ENCODE measurements at places on chromosomes 6 and 20.

DNA sequence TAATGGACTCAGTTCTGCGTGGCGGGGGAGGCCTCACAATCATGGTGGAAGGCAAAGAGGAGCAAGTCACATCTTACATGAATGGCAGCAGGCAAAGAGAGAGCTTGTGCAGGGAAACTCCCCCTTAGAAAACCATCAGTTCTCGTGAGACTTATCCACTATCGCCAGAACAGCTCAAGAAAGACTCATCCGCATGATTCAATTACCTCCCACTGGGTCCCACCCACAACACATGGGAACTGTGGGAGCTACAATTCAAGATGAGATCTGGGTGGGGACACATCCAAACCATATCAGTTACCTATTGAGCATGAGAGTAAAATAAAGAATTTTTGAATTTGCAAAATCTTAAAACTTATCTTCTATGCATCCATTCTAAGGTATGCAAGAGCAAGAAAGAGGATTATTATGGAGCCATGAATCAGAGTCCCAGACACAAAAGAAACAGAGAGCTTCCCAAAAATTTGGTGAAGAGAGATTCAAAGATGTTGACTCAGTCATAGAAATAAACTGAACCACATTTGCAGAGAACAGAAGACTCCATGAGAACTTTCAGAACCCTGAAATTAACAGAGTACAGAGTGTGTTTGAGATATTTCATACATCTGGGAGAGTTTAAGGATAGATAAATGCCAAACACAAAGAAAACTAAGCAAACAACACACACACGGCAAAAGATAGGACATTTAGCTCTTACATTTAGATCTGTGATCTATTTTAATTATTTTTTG, 17.1 kb upstream of the MOXD1 start:
- no peak for DNase-seq

DNA sequence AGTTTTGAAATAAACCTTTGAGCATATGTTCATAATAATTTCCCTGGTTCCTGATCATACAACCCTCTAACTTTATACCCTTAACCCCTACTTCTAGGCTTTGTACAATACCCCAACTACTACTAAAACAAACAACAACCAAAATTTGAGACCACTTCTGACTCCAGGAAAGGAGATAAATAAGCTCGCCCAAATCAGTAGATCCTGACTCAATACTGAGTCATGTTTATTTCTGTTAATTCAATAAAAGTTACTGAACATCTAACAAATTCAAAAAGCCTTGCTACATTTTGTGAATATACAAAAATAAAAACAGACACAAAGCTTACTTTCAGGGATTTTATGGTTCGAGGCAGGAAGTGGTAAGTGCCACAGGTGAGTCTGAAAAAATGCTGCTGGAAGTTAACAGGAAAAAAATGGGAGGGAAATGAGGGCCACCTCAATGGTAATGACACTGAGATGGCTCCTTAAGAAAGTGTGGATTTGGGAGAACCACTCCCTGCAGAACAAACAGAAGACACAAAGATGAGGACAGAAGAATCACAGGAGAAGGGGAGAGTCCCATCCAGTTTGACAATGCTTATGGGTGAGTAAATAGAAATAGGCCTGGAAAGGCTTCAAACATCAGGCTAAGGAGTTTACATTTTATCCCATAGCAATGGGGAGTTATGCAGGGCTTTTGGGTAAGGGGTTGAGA, 63.4 kb downstream of the DST start:
- no peak for DNase-seq

DNA sequence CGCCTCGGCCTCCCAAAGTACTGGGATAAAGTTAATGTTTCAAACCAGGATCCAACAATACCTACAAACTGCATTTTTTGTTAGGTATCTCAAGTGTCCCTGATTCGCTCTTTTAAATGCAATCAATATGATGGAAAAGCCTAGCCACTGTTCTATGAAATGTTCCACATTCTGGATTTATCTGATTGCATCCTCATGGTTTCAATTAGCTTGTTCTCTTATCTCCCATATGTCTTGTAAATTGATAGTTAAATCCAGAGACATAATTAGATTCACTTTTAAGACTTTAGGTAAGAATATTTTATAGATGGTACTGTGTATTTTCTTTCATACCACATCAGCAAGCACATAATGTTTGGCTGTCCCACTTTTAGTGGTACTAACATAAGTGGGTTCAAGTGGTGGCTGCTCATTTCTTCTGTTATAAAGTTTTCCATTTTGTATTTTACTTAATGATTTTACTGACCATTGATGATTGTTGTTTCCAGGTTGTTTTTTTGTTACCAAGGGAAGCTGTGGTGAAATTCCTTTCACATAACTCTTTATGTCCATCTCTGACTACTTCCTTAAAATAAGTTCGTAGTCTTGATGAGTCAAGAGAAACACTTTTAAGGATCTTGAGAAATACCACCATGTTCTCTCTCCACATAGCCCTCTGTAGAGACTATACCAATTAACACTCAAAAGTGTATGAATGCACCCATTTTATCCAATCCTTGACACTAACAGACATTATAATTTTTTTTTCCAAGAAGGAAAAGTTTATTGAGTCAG, 40.5 kb downstream of the RNGTT start:
- DNase-seq = no peak

- DNase-seq = no peak
Observed at GRCh38 chr6:39465539-39465938, 143.0 kb upstream of the KCNK16 start.

DNA sequence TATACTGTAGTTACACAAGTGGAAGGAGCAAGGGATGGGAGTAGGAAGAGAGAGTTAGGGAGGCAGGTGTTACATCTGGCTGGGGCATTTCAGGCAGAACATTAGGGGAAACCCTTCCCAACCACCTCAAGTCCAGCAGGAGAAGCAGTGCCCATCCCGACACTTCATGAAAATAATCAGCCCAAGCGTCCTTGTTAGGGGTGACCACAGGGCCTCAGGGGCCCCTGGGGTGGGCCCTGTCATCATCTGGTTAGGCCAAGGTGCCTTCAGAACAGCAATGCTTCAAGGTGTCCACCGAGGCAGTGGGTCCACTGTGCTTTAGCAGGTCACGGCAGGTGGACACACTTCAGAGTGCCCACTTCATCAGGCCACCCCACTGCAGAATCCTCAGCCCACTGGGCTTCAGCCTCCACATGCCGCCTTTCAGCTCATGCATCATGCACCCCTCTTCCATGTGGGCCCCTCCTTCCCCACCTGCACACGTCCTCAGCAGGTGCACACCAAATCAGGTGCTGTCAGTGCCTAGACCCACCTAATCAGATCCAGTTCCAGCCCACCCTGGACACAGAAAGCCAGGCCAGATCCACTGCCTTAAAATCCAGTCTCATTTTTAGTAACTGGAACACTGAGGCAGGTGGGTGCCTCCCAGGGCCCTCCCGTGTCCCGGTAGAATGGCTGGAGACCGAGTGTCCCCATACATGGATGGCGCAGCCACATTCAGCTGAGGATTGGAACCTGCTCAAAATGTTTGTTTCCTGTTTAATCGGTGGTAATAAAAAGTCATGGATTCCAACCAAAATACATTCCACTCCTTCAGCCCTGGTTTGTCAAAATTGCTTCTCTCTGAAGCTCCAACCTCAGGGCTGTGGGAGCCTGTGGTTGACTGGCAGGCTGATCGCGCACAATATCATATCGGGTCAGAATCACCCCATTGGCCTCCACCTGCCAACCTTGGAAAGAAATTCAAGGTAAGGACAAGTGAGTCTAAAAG, 99.5 kb downstream of the ANKRD60 start:
- DNase-seq = no peak

GRCh38 chr6:45557454-45557853, 179.7 kb upstream of the SUPT3H start:
- no peak for DNase-seq

GRCh38 chr20:19540392-19540791, 217.7 kb upstream of the RIN2 start:
- peak; percentile 45 for DNase-seq

DNA sequence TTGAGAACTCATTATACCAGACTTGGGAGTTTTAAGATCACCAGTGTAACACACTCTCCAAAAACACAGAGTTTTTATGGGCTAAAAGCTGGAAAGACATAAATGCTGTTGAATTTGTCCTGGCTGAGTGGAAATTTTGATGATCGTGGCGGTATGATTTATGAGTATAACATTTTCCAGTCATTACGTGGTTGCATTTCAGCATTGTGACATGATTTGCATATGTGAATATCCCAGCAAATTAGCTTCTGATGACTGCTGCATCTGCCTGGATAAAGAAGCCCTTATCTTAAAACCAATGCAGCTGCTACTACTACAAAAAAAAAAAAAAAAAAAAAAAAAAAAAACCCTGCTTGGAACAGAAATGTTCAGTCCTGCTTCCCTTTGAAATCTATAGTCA, 850.9 kb downstream of the TFAP2A start:
- no peak for DNase-seq

GRCh38 chr6:44388135-44388487, 605 bp downstream of the CDC5L start:
- no peak for DNase-seq

- no peak for DNase-seq
Observed at GRCh38 chr6:61679625-61680024, 606.4 kb downstream of the KHDRBS2 start.

- peak; percentile 51 for DNase-seq
Observed at GRCh38 chr20:46893877-46894578, 615 bp upstream of the EYA2 start.

DNA sequence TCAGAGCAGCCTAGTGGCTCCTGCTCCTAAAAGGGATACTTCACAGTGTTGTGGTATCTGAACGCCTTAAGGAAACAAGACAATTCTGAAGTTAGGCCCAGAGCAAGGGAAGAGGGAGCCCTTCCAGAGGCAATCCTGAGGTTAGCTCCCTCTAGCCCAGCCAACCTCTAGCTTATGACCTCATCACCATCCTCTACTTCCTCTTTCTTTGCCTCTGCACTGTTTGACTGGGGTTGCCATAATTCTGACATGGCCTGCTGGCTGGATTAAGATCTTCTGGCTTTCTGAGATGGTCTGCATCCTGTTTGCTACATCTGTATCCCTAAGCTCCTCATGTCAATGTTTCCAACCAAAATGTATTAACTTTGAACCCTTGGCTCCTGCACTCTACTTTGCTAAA, 23.3 kb upstream of the BMP2 start:
- no peak for DNase-seq

DNA sequence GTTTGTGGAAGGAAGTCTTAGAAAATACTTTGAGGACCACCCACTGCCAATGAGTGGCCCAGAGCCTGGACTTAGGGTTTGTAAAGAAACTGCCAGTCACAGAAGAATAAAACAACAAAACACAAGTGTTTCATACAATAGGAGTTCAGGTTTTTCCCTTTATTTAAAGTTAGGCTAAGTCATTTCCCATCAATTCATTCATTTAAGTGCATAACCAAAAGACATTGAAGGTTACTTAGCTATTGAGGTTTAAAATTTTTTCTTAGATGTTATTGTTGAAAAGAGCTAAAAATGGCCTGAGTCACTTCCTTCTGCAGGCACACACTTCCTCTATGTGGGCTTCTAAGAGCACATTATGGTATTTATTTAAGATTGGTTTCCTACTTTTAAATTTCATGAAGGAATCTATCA, 54.2 kb downstream of the ARMC2 start:
- no peak for DNase-seq

GRCh38 chr6:83707829-83708545, 914 bp downstream of the SNAP91 start:
- DNase-seq = peak; percentile 85

DNA sequence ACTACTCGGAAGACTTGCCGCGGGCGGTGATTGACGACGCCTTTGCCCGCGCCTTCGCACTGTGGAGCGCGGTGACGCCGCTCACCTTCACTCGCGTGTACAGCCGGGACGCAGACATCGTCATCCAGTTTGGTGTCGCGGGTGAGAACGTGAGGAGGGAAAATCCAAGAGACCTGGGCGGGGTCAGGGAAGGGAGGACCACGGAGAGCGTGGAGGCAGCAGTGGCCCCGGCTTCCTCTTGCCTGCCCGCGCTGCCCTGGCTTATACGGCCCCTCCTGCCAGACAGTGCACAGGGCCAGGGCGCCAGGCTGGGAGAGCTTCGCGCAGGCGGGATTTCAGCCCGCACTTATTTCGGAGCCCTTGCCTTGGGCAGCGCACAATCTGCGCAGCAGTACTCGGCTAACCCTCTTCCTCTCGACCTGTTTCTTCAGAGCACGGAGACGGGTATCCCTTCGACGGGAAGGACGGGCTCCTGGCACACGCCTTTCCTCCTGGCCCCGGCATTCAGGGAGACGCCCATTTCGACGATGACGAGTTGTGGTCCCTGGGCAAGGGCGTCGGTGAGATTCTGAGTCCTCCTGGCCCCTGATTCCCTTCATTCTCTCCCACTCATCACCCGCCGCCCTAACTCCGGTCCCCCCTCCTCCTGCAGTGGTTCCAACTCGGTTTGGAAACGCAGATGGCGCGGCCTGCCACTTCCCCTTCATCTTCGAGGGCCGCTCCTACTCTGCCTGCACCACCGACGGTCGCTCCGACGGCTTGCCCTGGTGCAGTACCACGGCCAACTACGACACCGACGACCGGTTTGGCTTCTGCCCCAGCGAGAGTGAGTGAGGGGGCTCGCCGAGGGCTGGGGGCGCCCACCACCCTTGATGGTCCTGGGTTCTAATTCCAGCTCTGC, 2.0 kb downstream of the MMP9 start:
- no peak for DNase-seq

DNA sequence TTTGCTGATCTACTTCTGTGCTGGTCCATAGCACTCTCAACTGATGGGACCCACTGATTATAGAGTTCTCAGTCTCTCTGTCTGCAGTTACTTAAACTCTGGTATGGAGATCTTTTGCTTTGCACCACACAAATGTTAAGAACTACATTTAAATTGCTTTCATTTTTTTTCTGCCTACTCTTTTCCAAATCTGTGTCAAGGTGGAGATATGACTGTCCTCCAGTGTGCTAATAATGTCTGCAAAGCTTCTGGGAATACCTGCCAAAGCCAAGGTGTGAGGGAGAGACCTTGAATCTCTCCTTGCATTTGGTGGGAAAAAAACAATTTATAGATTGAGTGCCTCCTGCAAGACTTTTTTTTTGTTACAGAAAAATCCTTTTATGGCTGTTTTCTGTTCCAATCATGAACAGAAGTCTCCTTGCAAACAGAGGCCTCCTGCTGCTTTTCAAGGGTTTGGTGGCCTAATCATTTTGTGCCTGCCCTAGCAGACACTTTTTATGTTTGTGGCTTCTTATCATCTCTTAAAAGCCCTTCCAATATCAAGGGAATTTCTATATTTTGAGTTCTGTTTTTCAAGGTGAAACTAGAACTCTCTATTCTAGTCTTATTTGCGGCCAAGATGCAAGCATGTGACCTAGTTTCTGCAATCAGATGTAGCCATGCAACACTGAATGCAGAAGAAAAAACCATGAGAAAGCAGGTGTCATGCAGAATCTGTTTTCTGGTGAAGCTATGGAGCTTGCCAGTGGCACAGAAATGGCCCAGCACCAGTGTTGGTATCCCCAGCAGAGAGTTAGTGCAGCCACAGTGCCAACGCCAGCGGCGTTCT, 23.2 kb upstream of the AKIRIN2 start:
- no peak for DNase-seq

GRCh38 chr6:167079853-167080297, 43.0 kb upstream of the CCR6 start:
- DNase-seq = no peak

DNA sequence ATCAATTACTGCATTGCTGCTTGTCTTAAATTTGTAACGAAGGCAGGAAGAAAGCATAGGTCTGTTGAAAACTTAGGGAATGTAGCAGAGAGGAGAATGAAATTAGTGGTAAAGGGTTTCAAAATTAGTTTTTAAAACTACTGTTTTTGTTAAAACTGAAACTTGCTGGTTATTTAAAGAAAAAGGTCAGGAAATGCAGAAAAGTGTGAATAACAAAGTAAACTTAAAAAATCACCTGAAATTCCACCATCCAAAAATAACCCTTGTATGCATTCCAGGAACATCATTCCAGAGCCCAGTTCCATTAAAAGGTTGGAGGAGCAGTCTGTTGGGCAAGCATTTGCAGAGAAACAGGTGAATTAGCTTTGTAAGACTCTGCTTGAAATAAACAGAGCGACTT, 3.1 kb upstream of the MOXD1 start:
- DNase-seq = no peak

Data from eye (tissue), 1 donor.